CD4-positive, alpha-beta memory T cell (primary cell): ENCODE measurements at places on chromosomes 5 and 9. TPM values are rescaled to one million over a fixed set of nuclear protein-coding genes. Genes with fewer than 3 reads are reported as not detected.

TSLP gene
- not detected for polyA plus RNA-seq

GRCh38 chr5:60597572-60598320 lies 102.2 kb downstream of the DEPDC1B start:
- DNase-seq, result no peak

GPR151 gene
- not detected for polyA plus RNA-seq

- no peak for DNase-seq
These were observed 44.7 kb downstream of the CDC14B start for GRCh38 chr9:96574931-96575351.

GIN1 gene
- 10.2 TPM for polyA plus RNA-seq

- DNase-seq, result no peak
These were observed 113.2 kb downstream of the ZNF608 start for GRCh38 chr5:124633209-124633608.

DNA sequence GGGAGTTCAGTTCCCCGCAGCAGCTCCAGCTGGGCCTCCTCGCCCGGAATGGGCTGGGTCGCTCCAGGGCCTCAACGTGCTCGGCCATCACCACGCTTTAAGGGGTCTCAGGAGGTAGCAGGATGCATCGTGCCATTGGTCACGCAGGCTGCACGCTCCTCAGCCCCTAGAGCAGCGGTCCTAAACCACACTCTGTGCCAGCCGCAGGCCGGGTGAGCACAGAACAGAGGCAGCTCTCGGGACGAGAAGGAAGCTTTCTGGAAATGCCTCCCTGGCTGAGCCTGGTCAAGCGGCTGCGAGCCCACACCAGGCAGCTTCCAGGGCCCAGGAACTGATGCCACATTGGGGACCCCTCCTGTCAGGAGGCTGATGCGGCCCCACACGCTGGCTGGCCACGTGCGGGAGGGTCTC lies 39.3 kb upstream of the LPCAT1 start:
- no peak for DNase-seq

DNA sequence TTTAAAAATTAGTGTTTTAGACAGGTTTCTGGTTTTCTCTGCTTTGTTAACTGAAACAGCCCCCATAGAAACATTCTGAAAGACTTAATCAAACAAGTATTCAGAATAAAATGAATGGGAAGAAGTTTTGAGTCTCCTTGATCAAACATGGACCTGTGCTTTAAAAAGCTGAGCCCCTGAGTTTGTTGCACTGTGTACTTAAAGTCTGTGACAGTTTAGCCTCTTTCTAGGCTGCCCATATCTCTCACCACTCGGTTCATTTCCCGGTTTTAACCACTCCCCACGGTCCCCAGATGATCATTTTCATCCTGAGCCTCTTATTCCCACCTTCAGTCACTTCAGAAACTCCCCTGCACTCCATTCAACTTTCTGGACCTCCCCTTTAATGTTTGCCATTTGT lies 215.9 kb upstream of the DMRT1 start:
- DNase-seq, result no peak

CSF2 gene
- polyA plus RNA-seq, result not detected

UBAP1 gene
- polyA plus RNA-seq, result 57.5 TPM

RNF145 gene
- 13.1 TPM for polyA plus RNA-seq

GRCh38 chr5:146589028-146589345 lies 73.0 kb upstream of the GPR151 start:
- no peak for DNase-seq

GRCh38 chr5:111271885-111272284 lies 47.7 kb downstream of the CAMK4 start:
- DNase-seq, result no peak

DNA sequence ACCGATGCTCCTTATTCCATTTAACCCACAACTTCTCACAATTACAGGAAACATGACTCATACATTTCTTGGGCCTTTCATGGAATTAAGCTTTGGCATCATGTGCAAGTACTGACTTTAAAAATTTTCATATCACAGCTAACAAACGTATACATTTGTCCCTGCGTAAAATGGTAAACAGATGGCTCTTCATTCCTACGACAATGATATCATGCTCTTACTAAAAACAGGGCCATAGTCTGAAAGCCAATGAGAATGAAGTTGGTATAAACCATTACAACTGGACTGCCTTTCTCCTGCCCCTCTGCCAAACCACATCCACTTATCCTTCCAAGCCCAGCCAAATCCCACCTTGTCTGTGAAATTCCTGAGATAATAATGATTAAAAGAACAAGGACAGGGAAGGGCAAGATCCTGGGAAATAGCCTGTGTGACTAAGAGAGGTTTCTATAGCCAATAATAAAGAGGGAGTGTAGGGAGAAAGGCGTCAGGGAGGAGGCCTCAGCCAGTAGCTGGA lies 44.9 kb upstream of the ZNF366 start:
- no peak for DNase-seq

ZNF618 gene
- 0.79 TPM for polyA plus RNA-seq
